Stimulated activated CD8-positive, alpha-beta memory T cell treated with anti-CD3 and anti-CD28 coated beads, Interleukin-7, amount 100 ng/mL, for 1 hour (primary cell): ENCODE measurements at places on chromosomes 12 and 14.

DNA sequence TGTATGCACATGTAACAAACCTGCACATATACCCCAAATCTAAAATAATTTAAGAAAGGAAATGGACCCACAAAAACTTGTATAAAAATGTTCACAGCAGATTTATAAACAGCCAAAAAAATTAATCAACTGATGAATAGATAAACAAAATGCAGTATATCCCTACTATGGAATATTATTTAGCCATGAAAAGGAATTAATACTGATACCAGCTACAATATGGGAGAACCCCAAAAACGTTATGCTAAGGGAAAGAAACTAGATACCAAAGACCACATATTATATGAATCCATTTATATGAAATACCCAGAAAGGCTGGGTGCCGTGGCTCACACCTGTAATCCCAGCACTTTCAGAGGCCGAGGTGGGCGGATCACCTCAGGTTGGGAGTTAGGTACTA is 20.9 kb downstream of the DUSP16 start:
- DNase-seq: no peak

- DNase-seq: no peak
Observed at GRCh38 chr12:43762596-43762995, 3.8 kb downstream of the IRAK4 start.

DNA sequence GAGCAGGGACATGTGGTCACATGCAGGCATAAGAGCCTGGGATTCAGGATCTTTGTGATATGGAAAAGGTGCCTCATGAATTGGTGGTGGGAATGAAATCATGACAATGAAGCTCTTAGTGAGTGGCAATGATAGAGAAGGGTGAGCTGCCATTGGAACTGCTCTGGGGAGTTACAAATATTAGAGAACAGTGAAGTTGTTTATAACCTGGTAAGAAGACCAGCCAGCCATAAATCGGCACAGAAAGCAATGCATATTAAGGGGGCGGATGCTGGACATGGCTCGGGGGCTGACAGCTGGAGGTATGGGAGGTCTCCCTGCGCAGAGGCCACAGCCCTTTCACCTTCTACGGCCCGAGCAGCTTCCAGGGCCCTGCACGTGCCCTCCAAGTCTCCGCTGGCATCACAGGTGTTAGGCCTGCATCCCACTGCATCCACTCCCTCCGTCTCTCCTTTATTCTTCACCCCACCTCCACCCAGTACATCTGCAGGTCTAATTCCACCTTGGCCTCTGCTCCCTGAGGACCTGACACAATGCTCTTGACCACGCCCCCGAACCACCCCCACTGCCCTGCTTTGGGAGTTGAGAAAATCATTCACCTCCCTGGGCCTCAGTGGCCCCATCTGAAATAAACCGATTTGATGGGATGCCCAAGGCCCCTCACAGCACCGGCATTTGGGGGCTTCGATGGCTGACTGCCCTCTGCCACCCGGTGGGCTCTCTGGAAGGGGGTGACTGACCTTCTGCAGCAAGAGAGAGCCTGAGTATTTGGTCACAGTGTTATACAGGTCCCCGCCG is 4.1 kb downstream of the CACNA2D4 start:
- DNase-seq: no peak

DNA sequence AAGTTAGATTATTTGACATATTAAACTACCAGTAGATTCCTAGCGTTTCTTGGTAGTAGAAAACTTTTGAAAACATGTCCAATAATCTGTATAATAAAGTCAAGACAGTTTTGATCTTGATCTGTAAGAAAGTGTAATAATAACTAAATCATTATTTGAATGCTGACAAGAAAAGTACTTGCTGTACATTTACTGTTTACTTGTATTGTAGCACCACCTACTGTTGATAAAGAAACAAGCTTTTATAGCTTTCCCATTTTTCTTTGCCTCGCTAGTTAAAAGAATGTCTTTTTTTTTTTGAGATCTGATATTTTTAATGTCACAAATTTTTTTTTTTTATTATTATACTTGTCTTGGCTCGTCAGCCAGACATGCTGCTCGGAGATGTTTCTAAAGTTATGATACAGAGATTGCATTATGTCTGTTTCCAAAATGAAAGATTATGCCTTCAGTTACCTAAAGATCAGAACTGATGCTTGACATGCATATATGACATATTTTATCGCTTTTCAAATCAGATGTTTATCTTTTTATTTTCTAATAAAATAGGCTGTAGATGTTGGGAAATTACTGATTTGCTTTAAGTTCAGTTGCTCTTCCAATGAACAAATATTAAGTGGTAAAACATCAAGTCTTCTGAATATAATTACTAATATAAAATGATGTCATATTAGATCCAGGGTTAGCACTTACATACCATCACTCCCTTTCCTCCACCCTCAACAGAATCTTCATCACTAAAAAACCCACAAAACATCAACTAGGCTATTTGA is 140.5 kb downstream of the AKAP6 start:
- DNase-seq: no peak

DNA sequence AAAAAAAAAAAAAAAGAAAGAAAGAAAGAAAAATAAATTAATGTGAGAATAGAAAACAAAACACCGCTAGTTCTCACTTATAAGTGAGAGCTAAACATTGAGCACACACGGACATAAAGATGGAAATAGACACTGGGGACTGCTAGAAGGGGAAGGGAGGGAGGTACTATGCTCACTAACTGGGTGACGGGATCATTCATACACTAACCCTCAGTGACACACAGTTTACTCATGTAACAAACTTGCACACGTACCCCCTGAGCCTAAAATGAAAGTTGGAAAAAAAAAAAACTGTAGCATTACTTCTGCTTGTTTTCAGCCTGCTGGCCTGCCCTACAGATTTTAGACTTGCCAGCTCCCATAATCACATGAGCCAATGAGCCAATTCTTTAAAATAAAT is 10.5 kb upstream of the PRMT5 start:
- DNase-seq: no peak

DNA sequence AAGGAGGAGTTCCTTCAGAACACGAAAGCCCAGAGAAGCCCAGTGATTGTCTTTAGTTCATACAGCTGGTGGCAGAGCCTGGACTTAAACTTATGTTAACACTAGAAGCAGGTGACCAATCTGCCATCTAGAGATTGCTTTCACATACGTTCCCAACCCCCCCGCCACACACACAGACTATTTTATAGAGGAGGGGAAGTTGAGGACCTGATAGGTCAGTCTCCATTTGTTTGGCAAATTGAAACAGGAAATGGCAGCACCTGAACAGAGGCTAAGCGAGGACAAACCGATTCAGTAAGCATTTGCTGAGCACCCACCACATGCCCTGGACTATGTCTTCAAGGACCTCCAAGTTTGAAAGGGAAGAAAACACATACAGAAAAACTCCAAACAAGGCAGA is 4.8 kb upstream of the PLEKHD1 start:
- no peak for DNase-seq

- DNase-seq: no peak
Observed at GRCh38 chr12:39375206-39375808, 67.6 kb downstream of the KIF21A start.

- no peak for DNase-seq
Observed at GRCh38 chr12:94811611-94812010, 161.3 kb upstream of the TMCC3 start.

- no peak for DNase-seq
Observed at GRCh38 chr12:62622177-62622576, 155.6 kb downstream of the MON2 start.
